NCI-H1417 (cell line): ENCODE measurements at places on chromosomes 4 and X.

DNA sequence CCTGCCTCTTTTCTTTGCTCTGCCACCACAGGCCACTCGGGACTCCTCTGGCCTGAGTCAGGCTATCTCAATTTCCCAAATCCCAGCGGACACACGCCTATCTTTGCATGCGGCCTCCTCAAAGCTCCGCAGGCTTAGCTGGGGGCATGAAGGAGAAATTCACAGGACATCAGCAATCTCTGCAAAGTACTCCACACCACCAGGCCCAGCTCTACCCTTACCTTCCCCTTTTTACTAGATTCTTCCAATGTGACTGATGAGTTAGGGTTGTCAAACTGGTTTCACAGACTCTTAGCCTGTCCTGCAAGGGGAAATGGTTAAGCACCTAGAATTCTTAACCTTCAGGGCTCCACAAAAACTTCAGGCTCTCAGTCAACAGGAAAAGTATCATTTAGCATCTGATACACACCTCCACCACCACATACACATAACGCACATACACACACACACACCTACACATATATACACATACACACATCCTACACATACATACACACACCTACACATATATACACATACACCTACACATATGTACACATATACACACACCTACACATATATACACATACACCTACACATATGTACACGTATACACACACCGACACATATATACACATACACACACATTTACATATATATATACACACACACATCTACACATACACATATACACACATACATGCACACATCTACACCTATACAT, 349.1 kb downstream of the ANK2 start:
- DNase-seq: no peak

GRCh38 chr4:77994194-77994721, 62.9 kb upstream of the FRAS1 start:
- no peak for DNase-seq

- no peak for DNase-seq
Measured at GRCh38 chr4:98722000-98722399, 63.6 kb upstream of the TSPAN5 start.

GRCh38 chr4:122082661-122083060, 69.5 kb upstream of the BLTP1 start:
- no peak for DNase-seq

DNA sequence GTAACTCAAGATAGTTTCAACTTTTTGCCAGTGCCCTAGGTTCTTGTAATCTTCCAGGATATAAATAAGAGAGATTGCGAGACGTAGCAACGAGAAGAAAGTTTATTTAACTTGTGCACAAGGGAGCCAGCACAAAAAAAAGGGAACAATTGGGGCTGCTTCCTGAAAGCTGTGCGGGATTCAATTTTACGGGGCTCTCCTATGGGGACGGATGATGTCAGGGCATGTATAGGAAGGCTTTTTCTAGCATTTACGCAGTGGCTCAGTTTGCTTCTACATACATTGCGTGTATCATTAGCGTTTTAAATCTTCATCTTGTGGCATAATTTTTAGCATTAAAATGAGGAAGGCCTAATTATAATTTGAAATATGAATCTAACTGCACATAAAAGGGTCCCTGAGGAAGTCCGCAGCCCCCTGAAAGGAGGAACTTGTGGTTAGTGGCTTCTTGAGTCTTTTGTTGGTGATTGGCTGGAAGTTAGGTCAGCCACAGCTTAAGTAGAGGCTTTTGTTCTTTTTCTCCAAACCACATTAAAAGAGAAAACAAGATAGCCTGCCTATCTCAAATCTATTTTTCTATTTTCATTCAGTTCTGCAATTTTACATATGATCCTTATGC, 668.2 kb upstream of the NDST4 start:
- no peak for DNase-seq

DNA sequence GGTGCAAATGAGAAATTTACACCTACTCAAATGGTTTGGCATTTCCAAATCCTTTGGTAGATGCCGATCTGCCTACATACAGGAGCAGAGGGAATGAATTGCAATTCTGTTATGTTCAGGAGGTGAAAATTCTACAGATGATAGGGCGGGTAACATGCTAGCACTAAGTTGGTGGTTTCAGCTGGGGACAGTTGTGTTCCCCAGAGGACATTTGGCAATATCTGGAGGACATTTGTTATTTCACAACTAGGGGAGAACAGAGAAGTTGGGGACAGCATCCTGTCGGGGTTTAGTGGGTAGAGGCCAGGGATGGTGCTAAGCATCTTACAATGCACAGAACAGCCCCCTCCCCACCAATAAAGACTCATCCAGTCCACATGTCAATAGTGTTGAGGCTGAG, 96.5 kb upstream of the PUDP start:
- no peak for DNase-seq

DNA sequence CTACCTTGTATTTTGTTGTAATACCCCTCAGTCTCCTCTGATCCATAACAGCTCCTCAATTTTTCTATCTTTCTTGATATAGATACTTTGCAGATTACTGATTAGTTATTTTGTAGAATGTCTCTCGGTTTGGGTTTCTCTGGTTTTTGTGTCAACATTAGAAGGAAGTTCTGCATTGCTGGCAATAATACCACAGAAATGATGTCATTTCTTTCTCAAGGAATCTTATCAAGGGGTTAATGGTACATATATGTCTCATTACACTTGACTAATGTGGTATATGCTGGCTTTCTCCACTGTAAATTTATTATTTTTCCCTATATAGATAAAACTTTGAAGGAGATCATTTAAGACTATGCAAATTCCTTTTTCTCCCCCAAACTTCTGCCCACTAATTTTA, 183.6 kb upstream of the DKK2 start:
- DNase-seq: no peak

DNA sequence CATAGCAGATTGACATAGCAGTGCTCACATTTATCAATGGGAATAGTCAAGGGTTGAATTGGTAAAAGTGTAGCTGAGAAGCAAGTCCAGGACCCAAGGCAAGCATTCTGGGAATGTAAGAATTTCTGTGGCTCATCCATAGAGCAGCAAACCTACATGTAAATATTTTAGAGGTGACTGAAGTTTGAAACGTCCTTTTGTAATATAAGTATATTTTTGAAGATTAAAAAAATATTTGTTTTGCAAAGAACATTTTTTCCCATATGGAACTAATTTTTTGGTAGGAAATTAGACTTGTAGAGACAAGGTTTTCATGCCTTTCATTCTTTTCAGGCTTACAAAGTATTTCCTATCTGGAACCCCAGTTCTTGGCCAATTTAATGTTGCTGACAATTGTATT, 104.0 kb downstream of the TEX13A start:
- no peak for DNase-seq

DNA sequence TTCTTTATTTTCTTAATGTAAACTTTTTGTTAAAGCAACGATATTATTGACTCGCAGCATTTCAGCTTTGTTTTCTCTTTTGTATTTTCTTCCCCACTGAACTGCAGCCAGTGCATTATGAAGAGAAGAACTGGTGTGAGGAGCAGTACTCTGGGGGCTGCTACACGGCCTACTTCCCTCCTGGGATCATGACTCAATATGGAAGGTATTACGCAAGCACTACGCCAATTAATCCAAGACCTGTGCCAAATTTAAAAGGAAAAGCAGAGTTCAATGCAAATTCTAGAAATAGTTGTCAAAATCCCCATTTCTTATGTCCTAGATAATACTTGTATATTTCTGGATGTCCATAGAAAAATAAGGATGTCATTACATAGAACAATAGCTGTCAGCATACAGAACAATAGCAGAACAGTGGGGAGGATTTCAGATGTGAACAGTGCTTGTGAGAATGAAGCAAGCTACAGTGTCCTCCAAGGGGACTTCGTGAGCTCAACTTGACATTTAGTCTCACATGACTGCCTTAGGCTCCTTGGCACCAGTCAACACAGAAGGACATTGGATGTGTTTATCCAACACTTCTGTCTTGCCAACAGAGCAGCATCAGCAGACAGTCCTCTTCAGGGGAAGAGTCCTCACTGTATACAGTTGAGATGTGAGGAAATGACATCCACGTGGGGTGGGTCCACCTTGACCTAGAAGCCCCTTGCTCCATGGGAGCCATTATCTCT, 85.9 kb downstream of the MAOA start:
- no peak for DNase-seq

DNA sequence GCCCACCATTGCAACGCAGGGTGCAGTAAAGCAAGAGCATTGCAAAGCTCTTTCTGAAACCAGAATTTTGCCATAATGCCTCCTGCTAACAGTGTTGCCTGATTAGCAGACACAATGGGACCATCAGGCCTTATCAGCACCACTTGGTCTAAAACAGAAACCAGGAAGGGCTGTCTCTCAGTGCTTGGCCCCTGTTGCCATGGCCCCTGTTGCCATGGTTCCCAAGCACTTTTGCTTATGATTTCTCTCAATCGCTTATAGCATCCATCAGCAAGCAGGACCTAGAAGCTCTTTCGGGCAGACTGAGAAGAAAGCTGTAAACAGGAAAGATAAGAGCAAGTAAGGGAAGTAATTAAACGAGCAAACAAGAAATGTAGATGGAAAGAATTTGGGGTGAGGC, 36.8 kb downstream of the RTL5 start:
- peak; percentile 90 for DNase-seq

DNA sequence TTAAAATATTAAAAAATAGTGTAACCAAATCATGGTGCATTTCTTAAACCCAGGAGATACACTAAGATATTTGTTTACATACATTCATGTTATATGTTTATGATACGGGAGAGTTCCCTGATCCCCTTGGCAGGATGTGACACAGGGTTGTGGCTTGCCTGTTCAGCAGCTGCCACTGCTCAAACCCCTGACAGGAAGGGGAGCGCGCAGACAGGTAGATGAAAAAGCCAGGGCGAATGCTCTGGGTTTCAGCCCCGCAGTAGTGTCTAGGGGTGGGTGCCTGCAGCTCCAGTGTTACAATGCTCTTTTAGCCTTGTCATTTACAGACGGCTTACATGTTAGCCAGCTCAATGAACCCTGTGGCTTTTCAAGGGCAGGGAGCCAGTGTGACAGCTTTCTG, 1343.8 kb upstream of the IGFBP7 start:
- no peak for DNase-seq

DNA sequence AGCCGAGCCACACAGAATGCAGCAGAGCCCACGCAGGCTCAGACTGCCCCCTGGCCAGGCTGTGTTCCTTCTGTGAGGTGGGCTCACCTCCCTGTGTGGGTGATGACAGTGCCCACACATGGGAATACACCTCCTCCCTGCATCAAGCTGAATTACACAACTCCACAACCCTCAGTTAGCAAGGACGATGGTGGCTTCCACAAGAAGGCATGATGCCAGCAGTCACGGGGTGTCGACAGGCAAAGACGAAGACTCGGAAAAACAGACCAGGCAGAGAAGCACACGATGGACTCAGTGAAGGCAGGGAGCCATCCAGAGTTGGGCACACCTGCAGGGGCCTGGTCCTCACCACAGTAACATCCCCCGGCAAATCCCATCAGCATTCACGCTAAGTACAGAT, 12.1 kb downstream of the LETM1 start:
- no peak for DNase-seq

- DNase-seq: no peak
Measured at GRCh38 chrX:54178100-54178940, 4.7 kb downstream of the FAM120C start.
